Activated naive CD8-positive, alpha-beta T cell treated with anti-CD3 and anti-CD28 coated beads for 36 hours (primary cell): ENCODE measurements at places on chromosomes 13 and 19. TPM values are rescaled to one million over a fixed set of nuclear protein-coding genes. Genes with fewer than 3 reads are reported as not detected.

The CEACAM8 gene
- not detected for total RNA-seq

The GJB6 gene
- 7.7 TPM for total RNA-seq

The LIM2 gene
- total RNA-seq = not detected

The THSD1 gene
- total RNA-seq = 0.14 TPM
